ENCODE measurements at places on chromosomes 5 and 9.

- no peak for DNase-seq
These were observed 616.3 kb downstream of the SLCO4C1 start for GRCh38 chr5:101679816-101680215.

DNA sequence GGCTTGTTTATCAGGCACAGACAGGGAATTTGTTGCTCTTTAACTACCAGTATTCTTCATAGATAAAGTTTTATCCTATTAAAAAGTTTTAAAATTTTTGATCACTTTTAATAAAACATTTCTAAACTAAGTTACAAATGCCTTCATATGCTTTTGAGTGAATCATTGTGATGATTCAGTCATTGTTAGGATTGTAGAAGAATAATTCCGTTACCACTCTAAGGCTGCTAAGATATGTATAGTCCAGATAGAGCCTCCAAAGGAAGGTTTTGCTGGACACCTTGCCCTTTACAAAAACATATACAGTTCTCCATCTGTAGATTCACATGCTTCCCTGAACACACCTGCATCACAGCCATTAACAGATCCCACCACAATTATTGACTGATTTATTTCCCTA, 233.7 kb downstream of the SPOCK1 start:
- DNase-seq = no peak

DNA sequence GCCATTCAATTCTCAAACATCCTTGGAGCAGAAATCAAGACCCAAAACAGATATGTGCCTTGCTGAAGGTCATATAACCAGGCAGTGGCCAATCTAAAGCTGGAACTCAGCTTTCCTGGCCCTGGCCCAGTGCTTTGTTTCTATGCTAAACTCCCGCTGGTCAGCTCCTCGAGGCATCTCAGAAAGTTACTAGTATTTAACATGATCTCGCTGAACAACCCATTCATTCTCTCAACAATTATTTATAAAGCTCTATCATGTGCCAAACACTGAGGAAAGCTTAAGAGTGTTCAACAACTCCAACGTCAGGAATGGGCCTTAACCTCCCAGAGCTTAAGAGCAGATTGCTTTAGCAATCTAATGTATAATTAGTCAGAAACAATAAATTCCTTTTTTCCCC, 54.0 kb downstream of the FOXD1 start:
- DNase-seq = no peak

DNA sequence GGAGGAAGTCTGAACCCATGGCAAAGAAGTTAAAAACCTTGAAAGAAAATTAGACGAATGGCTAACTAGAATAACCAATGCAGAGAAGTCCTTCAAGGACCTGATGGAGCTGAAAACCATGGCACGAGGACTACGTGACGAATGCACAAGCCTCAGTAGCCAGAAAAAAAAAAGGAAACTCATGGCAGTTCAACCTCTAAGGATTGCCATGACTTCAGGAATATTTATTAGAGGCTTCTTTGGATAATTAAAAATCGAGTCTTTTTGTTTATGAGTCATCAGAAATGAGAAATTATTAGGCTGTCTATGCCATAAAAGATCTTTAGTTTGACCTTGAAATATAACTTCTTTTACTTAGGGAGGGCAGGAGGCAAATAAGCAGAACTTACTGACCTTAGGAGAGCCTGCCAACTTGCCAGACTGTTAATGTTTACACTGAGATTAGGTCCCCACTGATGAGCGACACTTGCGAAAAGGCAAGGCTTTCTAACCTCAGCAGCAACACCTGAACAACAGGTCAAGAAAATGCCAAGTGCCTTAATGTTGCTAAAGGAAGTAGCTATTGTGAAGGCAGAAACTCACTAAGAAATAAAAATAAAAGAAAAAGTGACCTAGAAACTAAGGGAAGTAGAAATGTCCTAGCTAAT, 55.2 kb upstream of the TUSC1 start:
- DNase-seq = no peak

- DNase-seq = no peak
These were observed 406.8 kb downstream of the BRINP1 start for GRCh38 chr9:118962426-118962825.
